ENCODE measurements at places on chromosomes 12 and 14.

DNA sequence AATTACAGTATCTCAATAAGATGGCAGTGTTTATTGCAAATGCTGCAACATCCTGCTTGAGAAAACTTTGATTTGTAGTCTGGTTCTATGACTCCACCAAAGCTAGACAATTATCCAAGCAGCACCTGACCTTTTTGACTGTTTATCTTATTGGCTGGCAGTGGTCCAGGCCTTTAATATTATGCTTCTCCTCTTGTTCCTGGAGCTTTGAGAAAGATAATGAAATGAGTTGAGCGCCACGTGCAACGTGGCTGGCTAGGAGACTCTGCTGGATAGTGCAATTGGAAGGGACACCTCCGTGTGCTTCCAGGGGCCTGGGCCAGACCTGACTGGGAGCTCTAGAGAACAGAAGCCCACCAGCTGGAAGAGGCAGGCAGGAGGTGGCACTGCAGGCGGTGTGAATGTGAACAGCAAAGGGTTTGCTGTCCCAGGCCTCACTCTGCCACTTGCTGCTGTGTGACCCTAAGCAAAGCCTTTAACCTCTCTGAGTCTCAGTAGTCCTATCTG is 349.3 kb downstream of the CACNA1C start:
- no peak for DNase-seq

DNA sequence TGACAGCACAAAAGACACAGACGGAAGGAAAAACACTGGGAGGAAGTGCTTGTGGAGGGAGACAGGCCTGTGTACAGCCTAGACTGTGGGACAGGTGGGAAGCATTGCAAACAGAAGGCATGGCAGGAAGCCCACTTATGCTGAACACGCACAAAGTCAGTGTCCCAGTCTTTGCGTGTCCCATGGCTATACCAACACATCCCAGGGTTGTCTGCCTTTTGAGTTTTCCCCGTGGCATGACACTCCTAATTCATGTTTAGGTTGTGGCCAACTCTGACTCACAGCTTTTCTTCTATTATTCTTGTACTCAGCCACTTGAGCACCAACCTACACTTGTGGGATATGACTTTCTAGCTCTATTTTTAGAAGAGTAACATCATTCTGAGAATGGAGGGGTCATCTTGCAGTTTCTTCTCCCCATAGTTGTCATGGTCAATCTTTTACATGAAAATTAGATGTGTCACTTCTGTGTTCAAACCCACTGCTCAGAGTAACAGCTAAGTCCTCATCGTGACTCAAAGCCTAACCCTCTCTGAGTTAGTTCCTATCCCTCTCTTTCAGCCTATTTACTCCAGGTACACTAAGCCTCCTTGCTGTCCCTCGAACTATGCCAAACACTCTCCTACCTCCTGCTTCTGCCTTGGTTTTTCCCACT is 27.5 kb upstream of the JPH4 start:
- DNase-seq, result no peak

GRCh38 chr12:95634622-95635621 is 83.6 kb upstream of the USP44 start:
- peak; percentile 98 for DNase-seq

DNA sequence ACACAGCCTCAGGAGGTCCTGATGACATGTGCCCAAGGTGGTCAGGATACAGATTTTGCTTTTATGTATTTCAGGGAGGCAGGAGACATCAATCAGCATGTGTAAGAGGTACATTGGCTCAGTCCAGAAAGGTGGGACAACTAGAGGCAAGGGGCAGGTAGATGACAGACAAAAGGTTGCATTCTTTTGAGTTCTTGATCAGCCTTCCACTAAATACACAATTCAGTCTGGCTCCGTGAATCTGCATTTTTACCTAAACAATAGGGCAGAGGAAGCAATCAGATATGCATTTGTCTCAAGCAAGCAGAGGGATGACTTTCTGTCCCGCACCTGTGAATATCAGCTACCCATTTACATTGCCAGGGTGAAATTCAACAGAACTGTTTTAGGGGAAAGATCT is 178.6 kb downstream of the KSR2 start:
- no peak for DNase-seq

DNA sequence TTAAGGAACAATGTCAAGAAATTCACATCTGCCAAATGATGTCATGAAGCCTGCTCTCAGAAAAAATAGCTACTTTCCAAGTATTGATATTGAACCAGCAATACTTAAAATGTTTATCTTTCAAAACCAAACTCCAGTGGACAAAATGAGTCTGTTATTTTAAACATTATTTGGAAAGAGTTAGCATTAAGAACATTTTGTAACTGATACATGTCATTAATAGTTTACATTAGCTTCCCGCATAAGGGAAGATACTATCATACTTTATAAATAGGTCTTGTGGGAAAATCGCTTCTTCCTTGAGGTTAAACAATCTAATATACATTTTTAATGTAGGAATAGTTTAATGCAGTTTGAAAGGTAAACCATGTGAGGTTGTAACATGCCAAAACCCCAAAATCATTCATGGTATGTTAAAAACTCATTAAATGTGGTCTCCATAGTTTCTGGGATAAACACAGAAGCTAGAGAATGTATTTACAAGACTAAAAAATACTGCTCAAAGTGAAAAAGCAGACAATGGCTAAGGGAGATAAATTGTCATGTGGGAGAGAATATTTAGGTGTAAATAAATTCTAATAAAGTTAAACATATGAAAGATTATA is 73.4 kb upstream of the ATP2B1 start:
- no peak for DNase-seq

DNA sequence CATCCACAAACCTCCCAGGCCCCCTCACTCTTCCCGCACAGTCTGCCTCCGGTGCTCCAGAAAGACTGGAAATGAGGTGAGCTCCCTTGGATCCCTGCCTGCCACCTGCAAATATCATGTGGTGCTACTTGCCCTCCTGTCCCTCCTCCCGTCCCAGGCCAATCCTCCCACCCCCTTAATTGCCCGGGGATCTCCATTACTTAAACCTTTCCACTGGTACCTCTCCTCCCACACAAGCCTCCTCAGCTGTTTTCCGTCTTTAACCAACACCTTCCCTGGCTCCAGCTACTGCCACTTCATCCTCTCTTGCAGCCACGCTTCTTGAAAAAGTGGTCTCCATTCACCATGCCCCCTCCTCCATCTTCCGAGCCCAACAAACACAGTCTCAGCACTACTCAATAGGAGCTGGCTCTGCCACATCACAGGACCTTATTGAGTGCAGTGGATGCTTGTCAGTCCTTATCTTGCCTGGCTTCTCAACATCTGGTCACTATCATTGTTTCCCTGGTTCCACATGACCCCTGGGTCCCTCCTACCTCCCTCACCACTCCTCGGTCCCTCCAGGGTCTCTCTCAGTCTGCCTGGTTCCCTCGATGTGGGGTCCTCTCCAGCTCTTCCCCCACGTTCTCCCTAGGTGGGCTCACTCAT is 11.5 kb downstream of the FAIM2 start:
- DNase-seq, result no peak

DNA sequence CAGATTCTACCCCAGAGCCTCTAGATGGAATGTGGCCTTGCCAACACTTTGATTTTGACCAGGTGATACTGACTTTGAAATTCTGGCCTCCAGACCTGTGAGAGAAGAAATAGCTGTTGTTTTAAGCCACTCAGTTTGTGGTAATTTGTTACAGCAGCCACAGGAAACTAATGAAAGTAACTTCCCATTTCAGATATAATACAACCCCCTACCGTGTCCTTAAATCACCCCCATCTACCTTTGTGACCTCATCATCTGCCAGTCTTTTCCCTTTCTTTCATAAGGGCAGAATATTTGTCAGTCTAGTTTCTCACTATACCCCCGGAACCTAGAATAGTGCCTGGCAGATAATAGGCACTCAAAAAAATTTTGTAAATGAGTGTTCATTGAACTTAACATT is 39.6 kb downstream of the PPP4R4 start:
- DNase-seq, result no peak

- DNase-seq, result no peak
Measured at GRCh38 chr14:59463787-59464485, 1.2 kb downstream of the GPR135 start.

- DNase-seq, result no peak
Measured at GRCh38 chr12:121958541-121959240, 40.3 kb downstream of the CFAP251 start.

DNA sequence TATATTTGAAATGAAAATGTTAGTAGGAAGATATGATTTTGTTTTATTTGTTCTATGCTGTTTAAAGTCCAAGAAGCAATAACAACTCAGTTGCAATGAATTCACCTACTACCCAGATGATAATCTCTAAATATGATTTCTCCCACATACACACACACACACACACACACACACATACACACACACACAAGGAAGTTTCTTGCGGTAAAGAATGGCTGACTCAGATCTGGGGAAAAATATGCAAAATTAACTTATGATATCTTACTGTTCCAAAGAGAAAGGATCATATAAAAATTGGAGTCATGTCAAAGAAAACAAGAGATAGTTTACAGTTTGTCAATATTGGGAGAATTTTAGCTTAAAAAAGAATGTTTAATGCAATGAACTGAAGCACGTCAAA is 456.7 kb downstream of the SLC16A7 start:
- no peak for DNase-seq

All from epithelial cell of proximal tubule (primary cell).